ENCODE measurements at places on chromosomes 7 and 10. TPM values are rescaled to one million over a fixed set of nuclear protein-coding genes. Genes with fewer than 3 reads are reported as not detected.

HSPA14 gene
- 15.3 TPM for total RNA-seq

GNG11 gene
- total RNA-seq: 1.3 TPM

PVRIG gene
- total RNA-seq: not detected

CH25H gene
- not detected for total RNA-seq

SFRP5 gene
- total RNA-seq: not detected

LRIT1 gene
- not detected for total RNA-seq
